CD8-positive, alpha-beta memory T cell (primary cell): ENCODE measurements at places on chromosomes 4 and X.

GRCh38 chr4:95106408-95106928 is 348.7 kb downstream of the BMPR1B start:
- no peak overlapping the region for H3K27ac ChIP-seq
- H3K27me3 ChIP-seq: no peaks in the 10 kb centered on the region
- no peak overlapping the region for H3K4me3 ChIP-seq
- H3K36me3 ChIP-seq: no peaks in the 10 kb centered on the region
- no peaks in the 10 kb centered on the region for H3K4me1 ChIP-seq

DNA sequence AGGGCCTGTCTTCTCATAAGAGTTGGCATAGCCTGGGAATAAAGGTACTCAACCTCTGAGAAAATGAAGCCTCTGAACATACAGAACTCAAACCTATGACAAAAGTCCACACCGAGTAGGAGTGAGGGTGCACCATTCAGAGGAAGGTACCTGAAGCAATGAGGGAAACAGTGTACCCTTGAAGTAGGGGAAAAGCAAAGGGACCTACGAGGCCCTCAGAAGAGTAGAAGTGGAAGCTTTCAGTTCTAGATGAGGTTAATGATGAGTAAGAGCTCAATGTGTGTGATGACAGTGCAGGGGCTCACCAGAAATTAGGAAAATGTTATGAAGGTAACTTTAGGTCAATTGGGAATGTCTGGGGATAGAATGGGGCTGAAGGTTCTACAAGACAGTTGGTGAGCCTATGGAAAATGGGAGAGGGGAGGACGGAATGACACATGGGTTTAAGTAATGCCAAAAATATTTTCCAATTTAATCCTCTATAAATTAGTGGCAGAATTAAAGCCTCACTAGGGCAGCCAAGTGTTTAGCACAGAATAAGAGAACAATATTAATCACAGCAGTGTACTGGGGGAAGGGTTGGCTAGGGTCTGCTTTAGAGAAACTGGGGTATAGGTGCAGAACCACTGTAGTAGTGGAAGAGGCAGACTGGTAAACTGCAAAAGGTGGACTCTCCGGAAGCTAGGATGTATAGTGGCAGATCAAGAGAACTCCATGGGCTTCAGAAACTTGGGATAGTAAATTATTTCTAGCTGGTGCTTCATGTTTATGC is 39.8 kb downstream of the RAB33A start:
- no peaks in the 10 kb centered on the region for H3K4me1 ChIP-seq
- no peak for DNase-seq
- H3K27ac ChIP-seq: no peak overlapping the region
- H3K36me3 ChIP-seq: no peaks in the 10 kb centered on the region

- no peaks in the 10 kb centered on the region for H3K27me3 ChIP-seq
- H3K36me3 ChIP-seq: no peaks in the 10 kb centered on the region
- H3K4me3 ChIP-seq: no peak overlapping the region
- no peaks in the 10 kb centered on the region for H3K4me1 ChIP-seq
- no peak overlapping the region for H3K27ac ChIP-seq
- DNase-seq: no peak
These were observed 674.3 kb downstream of the IQCM start for GRCh38 chr4:149141391-149141790.

- no peaks in the 10 kb centered on the region for H3K36me3 ChIP-seq
- DNase-seq: no peak
- no peak overlapping the region for H3K4me3 ChIP-seq
These were observed 23.2 kb downstream of the CXorf58 start for GRCh38 chrX:23930894-23931604.

DNA sequence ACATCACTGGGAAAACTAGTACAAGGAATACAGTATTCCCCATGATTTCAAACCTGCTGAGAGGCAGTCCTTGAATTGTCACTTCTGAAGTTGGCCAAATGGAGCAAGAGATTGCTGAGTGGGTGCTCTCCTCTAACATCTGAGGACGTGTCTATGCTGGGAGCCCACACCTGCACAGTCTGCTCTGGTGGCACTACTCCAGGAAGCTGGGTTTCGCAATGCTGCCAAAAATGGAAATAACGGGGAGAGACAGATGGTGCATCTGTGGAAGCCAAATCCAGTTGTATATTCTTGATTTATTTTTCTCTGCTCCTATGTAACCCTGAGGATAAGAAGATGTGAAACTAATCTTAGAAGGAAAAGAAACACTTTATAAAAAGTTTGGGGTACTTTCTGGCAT is 240.1 kb upstream of the CTSO start:
- no peak overlapping the region for H3K4me3 ChIP-seq
- no peak for DNase-seq
- H3K27ac ChIP-seq: no peak overlapping the region
